Activated CD8-positive, alpha-beta memory T cell treated with anti-CD3 and anti-CD28 coated beads, Interleukin-2, amount 10 ng/mL, durations not matched to agents 7 days and 5 days (primary cell): ENCODE measurements at places on chromosomes 12 and 14. TPM values are rescaled to one million over a fixed set of nuclear protein-coding genes. Genes with fewer than 3 reads are reported as not detected.

OR6C68 gene
- not detected for total RNA-seq

ITGA7 gene
- total RNA-seq: 3.7 TPM

C1QL4 gene
- not detected for total RNA-seq

OXA1L gene
- 133 TPM for total RNA-seq

CLMN gene
- 0.91 TPM for total RNA-seq

FGF23 gene
- total RNA-seq: not detected

FIGNL2 gene
- 0.73 TPM for total RNA-seq

SIRT4 gene
- total RNA-seq: 3.0 TPM

- H3K27ac ChIP-seq: no peak overlapping the region
- DNase-seq: no peak
- no peak overlapping the region for H3K4me3 ChIP-seq
- no peaks in the 10 kb centered on the region for H3K36me3 ChIP-seq
- H3K27me3 ChIP-seq: no peaks in the 10 kb centered on the region
Observed at GRCh38 chr12:77617818-77618217, 212.9 kb upstream of the NAV3 start.

DNA sequence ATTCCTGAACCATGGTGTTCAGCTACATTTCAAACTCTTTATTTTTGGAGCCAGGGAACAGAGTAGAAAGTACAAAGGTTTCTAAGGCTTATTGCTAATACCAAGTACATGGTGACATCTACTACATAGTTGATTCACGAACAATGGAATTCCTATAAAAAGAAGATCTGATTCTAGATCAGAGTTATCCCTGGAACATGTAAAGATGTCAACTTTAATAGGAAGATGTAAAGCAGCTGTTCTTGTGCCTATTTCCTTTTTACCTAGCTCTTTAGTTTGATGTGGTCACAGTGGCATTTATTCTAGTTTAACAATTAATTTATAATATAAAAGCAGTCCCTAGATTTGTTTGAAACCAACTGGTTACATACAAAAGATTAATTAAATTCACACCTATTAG is 99.5 kb downstream of the NUBPL start:
- H3K36me3 ChIP-seq: peaks cover 5% of the 10 kb centered on the region
- H3K27ac ChIP-seq: no peak overlapping the region
- H3K4me1 ChIP-seq: no peaks in the 10 kb centered on the region
- H3K27me3 ChIP-seq: no peaks in the 10 kb centered on the region
- no peak for DNase-seq

- H3K27me3 ChIP-seq: no peaks in the 10 kb centered on the region
- H3K4me1 ChIP-seq: no peaks in the 10 kb centered on the region
- no peak overlapping the region for H3K27ac ChIP-seq
- DNase-seq: no peak
- H3K4me3 ChIP-seq: no peak overlapping the region
- H3K36me3 ChIP-seq: no peaks in the 10 kb centered on the region
Observed at GRCh38 chr12:59194794-59195193, 274.5 kb upstream of the LRIG3 start.

DNA sequence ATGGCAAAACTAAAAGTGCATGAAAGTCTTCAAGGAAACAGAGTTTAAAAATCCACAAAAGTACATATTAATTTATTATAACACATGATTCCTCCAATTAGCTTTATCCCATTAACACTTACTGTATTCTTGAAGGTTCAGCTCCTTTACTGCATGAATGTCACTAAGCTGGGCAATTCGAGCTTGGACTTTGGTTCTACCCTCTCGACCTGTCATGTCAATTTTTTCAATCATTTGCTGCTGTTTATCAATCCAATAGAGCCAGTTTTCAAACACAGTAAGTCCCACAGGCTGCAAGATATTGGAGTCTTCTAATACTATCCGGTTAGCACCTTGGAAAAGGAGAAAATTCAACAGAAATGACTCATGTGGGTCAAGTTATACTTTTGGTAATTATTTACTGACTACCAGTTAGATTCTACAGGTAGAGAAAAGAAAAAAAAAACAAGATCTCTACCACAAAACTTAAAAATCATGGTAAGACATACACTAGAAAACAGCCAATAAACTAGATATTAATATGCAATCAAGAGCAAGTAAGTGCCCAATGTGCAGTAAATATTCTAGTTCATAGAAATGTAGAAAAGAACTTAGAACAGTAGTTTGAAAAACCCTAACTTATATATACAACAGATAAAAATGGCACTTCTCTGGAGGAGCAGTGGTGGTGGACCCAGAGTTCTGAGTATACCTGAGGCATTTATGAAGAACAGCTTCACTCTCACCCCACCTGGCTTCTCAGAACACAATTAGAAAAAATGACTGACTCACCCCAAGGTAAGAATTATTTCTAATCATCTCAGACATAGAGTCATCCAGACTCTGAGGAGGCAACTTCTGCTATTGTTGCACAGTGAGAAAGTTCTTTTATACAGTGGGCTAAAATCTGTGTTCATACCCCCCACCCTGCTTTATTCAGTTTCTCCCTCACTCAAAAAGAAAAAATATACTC is 67.7 kb downstream of the BCL2L14 start:
- no peak overlapping the region for H3K27ac ChIP-seq
- H3K4me3 ChIP-seq: no peak overlapping the region
- DNase-seq: no peak
- no peaks in the 10 kb centered on the region for H3K4me1 ChIP-seq
- H3K36me3 ChIP-seq: no peaks in the 10 kb centered on the region

DNA sequence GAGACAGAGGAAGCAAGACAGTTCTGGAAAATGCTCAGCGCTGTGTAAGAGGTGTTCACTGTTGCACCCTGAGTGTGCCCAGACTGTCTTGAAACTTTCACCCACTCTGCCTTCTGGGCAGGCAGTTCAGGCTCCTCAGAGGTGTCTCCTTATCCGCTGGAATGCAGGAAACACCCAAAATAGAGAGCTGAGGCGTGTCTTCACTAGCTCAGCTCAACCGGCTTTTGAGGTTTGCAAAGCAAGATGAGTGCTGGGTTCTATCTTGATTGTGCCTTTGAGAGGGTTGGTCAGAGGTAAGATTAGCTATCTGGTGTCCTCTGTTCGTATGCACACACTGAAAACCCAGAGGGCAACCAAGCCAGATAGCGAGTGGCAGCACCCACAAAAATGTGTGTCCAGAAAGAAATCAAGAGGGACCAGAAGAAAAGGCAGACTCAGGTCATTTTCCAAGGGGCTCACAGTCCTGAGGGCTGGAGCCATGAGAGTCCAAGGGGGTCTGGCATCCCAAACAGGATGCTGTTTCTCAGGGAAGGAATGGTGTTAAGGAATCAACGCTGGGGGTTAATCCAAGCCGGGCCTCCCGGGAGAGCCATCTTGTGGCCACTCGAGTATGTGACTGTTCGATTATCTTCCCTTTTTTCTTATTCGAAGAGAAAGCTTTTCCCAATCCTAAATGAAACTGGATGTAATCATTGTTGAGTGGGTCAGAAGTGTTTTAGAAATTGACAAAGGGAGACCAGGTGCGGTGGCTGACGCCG is 47.1 kb downstream of the TBX3 start:
- no peaks in the 10 kb centered on the region for H3K4me1 ChIP-seq
- DNase-seq: no peak
- peaks cover 2% of the 10 kb centered on the region for H3K27me3 ChIP-seq
- H3K27ac ChIP-seq: no peak overlapping the region
- H3K36me3 ChIP-seq: no peaks in the 10 kb centered on the region
- H3K4me3 ChIP-seq: no peak overlapping the region

- peaks cover 6% of the 10 kb centered on the region for H3K4me1 ChIP-seq
- no peak overlapping the region for H3K4me3 ChIP-seq
- H3K27ac ChIP-seq: no peak overlapping the region
Observed at GRCh38 chr12:68977909-68978610, 45.1 kb upstream of the CPM start.

DNA sequence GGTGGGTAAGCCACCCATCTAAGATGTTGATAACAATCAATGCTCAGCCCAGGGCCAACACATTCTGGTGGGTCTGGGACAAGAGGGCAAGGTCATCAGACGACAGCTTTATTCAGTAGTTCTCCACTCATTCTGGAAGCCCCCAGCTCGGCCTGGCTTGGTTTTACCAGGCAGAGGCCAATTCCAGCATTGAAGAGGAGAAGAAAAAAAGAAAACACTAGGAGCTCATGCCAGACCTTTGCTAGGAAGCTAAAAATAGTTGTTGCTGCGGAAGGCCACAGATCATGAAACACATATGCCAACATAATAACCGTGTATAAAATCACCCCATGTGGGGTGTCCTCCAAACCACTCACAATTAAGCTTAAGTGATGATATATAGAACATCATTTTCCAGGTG is 44.4 kb downstream of the CCDC60 start:
- H3K27ac ChIP-seq: no peak overlapping the region
- no peak for DNase-seq
- no peak overlapping the region for H3K4me3 ChIP-seq
- H3K4me1 ChIP-seq: peaks cover 21% of the 10 kb centered on the region
- H3K27me3 ChIP-seq: peaks cover 27% of the 10 kb centered on the region

DNA sequence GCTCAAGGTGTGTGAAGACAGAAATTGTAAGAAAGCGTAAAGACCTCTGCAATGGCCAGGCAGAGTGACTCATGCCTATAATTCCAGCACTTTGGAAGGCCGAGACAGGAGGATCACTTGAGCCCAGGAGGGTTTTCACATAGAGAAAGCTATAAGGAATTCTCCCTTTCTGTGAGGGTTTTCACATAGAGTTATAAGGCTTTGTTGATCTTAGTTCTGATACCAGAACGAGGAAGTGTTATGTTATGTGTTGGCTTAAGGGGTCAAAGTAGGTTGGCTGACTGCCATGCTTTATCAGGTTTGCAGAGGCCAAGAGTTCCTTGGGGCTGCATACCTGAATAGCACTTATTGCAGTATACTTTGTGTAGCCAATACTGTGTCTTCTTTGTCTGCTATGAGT is 139.1 kb downstream of the ERC1 start:
- peaks cover 2% of the 10 kb centered on the region for H3K36me3 ChIP-seq
- no peaks in the 10 kb centered on the region for H3K27me3 ChIP-seq
- peaks cover 16% of the 10 kb centered on the region for H3K4me1 ChIP-seq

GRCh38 chr14:106844608-106845285 is 1318.4 kb downstream of the TMEM121 start:
- H3K36me3 ChIP-seq: no peaks in the 10 kb centered on the region
- peaks cover 15% of the 10 kb centered on the region for H3K4me1 ChIP-seq
- peak overlapping the region; percentile 77 for H3K4me3 ChIP-seq
- peak overlapping the region; percentile 58 for H3K27ac ChIP-seq
- peak; percentile 68 for DNase-seq

DNA sequence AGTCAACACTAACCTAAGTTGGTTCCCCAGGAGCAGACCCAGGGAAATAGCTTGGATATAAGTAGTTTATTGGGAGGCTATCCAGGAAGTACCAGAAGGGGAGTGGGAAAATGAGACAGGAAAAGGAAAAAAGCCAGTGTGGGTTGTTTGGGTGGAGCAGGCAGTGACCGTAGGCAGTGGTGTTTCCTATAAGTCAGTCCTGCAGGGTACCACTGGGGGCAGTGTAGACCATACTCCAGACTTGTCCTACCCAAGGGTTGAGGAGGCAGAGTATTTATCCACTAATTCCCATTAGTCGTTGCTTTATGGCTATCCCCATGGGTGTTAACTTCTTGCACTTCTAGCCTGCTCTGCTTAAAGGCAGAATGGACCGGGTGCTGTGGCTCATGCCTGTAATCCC is 6.4 kb upstream of the CCDC60 start:
- no peaks in the 10 kb centered on the region for H3K36me3 ChIP-seq
- no peak for DNase-seq
- no peak overlapping the region for H3K4me3 ChIP-seq
- no peak overlapping the region for H3K27ac ChIP-seq
- H3K27me3 ChIP-seq: peaks cover 2% of the 10 kb centered on the region

- DNase-seq: no peak
- peaks cover 23% of the 10 kb centered on the region for H3K27me3 ChIP-seq
- H3K36me3 ChIP-seq: no peaks in the 10 kb centered on the region
- H3K4me3 ChIP-seq: no peak overlapping the region
- no peak overlapping the region for H3K27ac ChIP-seq
- H3K4me1 ChIP-seq: no peaks in the 10 kb centered on the region
Observed at GRCh38 chr12:72277415-72277814, 5.2 kb downstream of the TRHDE start.

DNA sequence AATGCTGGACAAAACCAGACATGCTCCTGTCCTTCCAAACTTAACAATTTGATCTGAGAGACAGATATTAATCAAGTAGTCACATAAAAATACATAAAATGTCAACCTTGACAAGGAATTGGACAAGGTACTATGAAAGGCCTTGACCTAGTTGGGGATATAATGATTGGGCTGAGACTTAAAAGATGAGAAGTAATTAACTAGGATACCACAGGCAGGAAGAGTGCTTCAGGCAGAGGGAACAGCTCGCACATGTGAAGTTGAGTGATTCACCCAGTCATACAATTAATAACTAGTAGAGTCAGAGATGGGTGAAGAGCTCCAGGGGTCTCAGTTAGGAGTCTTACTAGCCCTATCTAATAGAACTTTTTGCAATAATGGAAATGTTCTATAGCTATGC is 259.5 kb downstream of the MSRB3 start:
- H3K36me3 ChIP-seq: no peaks in the 10 kb centered on the region
- H3K4me3 ChIP-seq: no peak overlapping the region
- no peak for DNase-seq
- no peaks in the 10 kb centered on the region for H3K4me1 ChIP-seq
- H3K27ac ChIP-seq: no peak overlapping the region

- H3K4me3 ChIP-seq: no peak overlapping the region
- no peaks in the 10 kb centered on the region for H3K36me3 ChIP-seq
- no peaks in the 10 kb centered on the region for H3K4me1 ChIP-seq
- no peak for DNase-seq
Observed at GRCh38 chr14:74634481-74634880, 22.4 kb upstream of the LTBP2 start.

DNA sequence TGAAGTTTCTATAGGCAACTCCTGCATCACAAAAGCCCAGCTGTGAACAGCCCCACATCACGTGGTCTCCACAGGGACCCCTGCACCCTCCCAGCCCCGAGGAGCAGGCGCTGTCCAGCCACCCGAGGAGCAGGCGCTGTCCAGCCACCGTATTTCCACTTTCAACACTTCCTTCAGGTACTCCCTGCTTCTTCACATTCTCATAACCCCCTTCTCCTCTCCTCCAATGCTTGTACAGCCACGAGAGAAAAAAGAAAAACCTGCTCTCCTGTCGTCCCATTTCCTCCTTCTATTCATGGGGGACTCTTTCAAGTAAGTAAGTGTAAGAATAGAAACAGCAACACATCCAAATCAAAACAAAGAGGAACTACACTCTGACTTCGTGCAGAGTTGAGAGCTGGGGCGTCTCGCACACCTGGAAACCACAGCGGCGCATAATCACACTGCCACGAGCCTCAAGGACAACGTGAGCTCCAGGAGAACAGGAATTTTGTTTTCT is 11.9 kb downstream of the CDC42BPB start:
- H3K36me3 ChIP-seq: no peaks in the 10 kb centered on the region
- no peak overlapping the region for H3K27ac ChIP-seq
- peaks cover 33% of the 10 kb centered on the region for H3K27me3 ChIP-seq
- H3K4me1 ChIP-seq: peaks cover 5% of the 10 kb centered on the region

- DNase-seq: no peak
- peaks cover 66% of the 10 kb centered on the region for H3K27me3 ChIP-seq
- H3K27ac ChIP-seq: no peak overlapping the region
- peak overlapping the region; percentile 53 for H3K4me3 ChIP-seq
- H3K4me1 ChIP-seq: peaks cover 3% of the 10 kb centered on the region
Observed at GRCh38 chr12:65279369-65280112, 1.1 kb downstream of the MSRB3 start.

GRCh38 chr12:15289192-15289591 is 33.1 kb upstream of the PTPRO start:
- H3K27me3 ChIP-seq: peaks cover 12% of the 10 kb centered on the region
- H3K36me3 ChIP-seq: no peaks in the 10 kb centered on the region
- no peak overlapping the region for H3K4me3 ChIP-seq
- no peak overlapping the region for H3K27ac ChIP-seq
- H3K4me1 ChIP-seq: peaks cover 4% of the 10 kb centered on the region
